ENCODE measurements at places on chromosomes 12 and 14.
A peak's percentile ranks its signal among the peaks of the same experiment; 100 is the strongest.

- DNase-seq, result no peak
These were observed 69.1 kb upstream of the DYNC1H1 start for GRCh38 chr14:101895256-101895655.

DNA sequence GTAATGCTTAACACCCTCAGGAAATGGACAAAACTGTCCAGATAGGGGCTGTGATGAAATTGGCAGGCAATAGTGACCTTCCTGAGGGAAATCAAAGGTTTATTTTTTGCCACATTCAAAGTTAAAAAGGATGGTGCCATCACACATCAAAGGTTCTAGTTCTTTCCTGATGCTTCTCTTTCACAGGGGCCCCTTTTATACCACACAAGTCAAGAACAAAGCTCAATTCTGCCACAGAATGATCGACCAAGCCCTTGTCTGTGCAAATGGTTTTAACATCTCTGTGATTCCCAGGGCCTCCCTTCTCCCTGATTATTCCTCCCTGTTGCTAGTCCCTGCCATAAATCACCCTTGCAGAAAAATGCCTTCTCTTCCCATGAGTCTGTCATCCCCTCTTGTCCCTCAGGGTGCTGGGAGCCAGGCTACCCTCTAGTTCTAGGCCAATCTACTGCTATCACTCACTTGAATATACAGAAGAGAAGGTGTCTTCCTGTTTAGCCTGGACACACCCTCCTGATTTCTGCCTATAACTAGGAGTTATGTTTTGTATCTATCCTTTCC, 22.7 kb downstream of the SMCO2 start:
- DNase-seq, result no peak

- no peak for DNase-seq
These were observed 230.1 kb upstream of the PLXNC1 start for GRCh38 chr12:93918262-93918661.

GRCh38 chr12:39352471-39353017, 90.4 kb downstream of the KIF21A start:
- DNase-seq, result no peak

- DNase-seq, result no peak
These were observed 3.0 kb downstream of the ETV6 start for GRCh38 chr12:11652351-11653040.

GRCh38 chr14:104240434-104241157, 102.2 kb downstream of the KIF26A start:
- no peak for DNase-seq

GRCh38 chr12:42201063-42201462, 37.0 kb downstream of the YAF2 start:
- DNase-seq, result no peak

DNA sequence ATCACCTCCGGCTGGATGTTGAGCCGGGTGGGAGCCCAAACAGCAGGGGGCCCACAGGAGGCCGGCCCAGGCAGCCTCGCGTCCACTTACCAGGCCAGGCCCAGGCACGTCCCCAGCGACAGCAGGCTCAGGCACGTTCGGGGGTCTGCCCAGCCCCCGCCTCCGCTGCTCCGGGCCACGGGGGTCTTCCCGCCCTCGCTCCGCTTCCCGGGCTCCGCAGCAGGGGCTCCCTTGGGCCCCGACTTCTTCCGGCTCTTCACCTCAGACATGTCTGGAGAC, 216 bp downstream of the IKBIP start:
- no peak for DNase-seq

GRCh38 chr14:99777951-99778350, 15.3 kb upstream of the EML1 start:
- DNase-seq, result no peak

- DNase-seq, result peak; percentile 36
These were observed 3.7 kb downstream of the GPR132 start for GRCh38 chr14:105061428-105062047.

DNA sequence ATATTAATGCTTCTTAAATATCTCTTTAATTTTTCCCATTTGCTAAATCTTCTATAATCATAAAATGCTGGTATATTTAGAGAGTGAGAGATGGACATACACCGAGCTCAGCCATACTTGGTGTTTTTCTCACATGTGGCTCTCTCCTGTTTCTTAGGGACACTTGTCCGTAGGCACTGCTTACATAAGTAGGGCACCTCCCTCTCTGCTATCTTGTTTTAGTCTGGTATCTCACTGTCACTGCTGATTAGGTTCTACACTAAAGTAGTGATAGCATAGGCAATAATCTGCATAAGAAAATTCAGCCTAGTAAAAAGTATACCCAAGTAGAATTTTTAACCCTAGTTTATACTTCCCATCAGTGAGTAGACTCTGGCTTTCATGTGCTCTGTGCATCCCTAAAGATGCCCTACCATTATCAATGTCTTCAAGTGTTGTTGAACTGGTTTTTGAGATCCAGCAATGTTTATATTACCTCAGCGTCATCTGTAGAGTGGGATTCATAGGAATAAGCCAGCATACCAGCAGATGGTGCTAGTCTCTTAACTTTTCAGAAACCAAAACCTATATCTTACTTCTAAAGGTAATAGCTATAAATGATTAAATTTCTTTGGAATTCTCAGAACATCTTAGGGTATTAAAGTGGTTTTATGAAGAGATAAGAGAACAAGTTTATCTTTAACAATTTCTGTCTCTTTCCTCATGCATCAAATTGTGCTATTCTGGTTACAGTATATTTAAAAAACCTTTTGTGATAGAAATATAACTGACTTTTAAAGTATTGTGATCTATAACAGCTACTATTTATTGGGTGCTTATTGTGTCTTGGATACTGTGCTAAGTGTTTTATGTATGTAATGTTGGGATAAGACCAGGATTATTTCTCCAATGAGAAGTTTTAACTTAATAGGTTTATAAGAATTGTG, 32.9 kb downstream of the ARID2 start:
- DNase-seq, result no peak

DNA sequence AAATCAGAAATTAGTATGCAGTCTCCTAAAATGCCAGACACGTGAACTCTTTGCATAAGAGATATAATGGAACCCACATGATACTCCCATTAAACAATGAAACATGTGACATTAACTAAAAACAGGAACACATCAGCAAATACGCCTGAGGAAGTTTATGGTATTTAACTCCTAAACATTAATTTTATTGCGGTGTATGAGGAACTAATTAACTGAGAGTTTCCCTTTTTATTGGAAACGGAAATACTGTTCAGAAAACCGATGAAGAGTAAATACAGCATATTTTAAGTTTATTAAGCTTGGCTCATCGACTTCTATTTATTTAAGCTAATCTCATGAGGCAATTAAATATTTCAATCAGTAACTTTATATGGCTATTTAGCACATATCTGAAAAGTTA, 290.3 kb downstream of the SOX5 start:
- no peak for DNase-seq

DNA sequence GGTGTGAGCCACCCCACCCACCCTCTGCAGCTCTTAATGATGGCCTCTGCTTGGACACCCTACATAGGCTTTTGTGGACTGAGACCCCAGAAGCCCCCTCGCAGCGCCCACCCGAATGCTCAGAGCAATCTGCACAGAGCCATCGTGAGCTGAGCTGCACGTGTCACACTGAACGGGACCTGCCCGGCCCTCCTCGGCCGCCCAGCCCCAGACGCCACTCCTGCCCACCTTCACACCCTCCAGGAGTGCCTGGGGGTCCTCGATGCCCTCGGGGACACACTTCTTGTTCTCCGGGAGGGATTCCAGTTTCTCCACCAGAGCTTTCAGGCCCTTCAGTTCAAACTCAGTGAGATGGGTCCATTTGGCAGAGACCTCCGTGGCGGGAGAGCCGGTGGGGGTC, 71.5 kb downstream of the KDM2B start:
- no peak for DNase-seq

- DNase-seq, result no peak
These were observed 291.8 kb downstream of the ETNK1 start for GRCh38 chr12:22916815-22917214.

DNA sequence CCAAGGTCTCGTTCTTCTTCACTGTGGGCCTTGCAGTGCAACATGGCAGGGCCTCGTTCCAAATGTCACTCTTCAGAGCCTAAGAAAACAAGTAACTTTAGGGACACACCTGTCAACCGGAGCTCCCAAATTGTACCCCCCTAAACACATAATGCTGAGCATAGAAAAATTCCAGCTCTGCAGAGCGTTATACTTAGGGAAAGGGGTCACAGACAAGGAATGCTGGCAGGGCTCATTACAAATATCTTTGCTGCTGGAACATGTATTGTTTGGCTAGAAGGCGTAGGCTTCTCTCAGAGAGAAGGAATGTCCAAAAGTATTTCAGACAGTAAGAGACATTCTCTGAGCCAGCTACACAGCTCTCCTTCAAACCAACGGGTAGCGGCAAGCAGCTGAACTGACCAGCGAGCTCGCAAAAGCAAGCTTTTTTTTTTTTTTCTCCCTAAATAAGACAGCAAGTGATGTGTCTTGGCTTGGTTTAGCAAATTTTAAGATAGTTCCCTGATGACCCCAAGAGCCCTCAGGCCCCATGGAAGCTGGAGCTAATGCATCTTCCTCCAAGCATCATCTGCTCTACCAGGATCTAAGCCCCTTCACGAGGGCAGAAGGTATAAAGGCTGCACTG, 24.5 kb downstream of the SSH1 start:
- no peak for DNase-seq

DNA sequence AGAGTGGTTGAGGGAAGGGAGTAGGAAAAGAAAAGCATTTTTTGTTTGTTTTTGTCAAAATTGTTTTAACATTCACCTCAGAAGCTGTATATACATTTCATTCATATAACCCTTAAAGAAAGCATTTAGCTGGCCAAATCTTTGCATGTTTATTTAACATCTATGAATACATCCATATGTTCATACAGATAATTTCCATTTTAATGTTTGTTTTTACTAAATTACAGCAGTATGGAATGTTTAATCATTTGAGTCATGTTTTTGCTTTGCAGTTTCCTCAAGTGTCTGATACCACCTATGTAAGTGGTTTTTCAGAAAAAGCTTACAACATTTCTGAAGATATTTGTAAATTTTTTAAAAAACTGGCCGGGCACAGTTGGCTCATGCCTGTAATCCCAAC, 84.3 kb upstream of the ATF1 start:
- DNase-seq, result no peak

- DNase-seq, result no peak
These were observed 251.5 kb downstream of the RMST start for GRCh38 chr12:97714107-97714563.

DNA sequence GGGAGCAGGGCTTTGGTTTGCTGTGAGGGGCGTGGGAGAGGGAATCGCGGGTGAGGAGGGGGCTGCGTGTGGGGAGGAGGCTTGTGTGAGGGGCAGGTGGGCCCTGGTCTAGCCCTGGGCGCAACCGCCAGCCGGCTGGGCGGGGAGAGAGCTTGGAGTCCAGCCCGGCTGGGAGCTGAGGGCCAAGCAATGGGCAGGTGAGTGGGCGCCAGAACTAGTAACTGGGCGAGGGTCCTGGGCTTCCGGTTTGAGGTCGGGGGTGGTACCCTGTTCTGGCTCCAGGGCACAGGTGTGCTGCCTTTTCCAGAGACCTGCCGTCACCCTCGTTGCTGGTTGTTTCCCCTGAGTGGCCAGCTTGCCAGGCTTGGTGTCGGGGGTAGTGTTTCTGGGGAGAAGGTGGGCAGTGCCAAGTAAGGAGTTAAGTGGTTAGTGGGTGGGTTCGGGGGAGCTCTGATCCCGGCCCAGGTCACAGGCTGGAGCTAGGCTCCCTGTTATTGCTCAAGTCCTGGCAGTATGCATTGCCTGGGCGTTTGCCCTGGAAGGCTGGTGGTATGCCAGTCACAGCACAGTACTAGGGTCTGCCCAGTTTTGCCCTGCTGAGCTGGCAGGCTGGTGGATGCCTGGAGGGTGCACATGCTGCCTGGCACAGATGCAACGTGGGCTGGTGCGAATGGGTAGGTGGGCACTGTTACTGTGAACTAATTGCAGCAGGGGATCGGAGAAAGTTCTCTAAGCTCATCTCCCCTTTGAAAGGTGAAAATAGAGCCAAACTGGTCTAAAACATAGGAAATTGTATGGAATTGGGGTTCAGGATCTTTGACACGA, 683 bp downstream of the CIPC start:
- DNase-seq, result no peak

GRCh38 chr12:47993491-47993890, 10.8 kb downstream of the COL2A1 start:
- DNase-seq, result no peak

DNA sequence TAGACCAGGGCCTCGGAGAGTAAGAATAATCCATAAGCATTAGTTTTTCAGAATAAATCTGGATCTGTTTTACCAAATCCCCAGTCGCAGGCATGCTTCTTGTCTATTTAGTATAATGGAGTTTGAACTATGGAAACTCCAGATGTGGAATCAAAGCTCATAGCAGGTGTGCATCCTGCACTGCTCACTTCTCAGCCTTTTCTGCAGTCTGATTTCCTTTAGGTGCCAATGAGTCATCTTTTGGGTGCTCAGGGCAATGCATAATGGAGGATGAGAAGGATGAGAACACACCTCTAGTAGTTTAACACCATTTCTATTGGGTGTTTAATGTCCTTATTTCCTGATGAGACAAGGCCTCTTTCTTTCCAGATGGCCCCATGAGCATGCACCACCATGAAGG, 961.2 kb downstream of the TMEM121 start:
- no peak for DNase-seq

DNA sequence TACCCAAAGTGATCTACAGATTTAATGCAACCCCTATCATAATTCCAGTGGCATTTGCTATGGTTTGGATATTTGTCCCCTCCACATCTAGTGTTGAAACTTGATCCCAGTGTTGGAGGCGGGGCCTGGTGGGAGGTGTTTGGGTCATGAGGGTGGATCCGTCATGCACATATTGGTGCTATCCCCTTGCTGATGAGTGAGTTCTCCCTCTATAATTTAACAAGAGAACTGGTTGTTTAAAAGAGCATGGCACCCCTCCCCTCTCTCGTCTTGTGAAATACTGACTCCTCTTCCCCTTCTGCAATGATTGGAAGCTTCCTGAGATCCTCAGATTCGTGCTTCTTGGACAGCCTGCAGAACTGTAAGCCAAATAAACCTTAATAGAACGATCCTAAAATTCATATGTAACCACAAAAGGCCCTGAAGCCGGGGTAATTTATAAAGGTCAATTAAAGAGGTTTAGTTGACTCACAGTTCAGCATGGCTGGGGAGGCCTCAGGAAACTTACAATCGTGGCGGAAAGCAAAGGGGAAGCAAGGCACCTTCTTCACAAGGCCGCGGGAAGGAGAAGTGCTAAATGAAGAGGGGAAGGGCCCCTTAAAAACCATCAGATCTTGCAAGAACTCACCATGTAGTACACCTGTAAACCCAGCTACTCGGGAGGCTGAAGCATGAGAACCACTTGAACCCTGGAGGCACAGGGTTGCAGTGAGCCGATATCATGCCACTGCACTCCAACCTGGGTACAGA, 41.2 kb downstream of the SLC39A9 start:
- no peak for DNase-seq

DNA sequence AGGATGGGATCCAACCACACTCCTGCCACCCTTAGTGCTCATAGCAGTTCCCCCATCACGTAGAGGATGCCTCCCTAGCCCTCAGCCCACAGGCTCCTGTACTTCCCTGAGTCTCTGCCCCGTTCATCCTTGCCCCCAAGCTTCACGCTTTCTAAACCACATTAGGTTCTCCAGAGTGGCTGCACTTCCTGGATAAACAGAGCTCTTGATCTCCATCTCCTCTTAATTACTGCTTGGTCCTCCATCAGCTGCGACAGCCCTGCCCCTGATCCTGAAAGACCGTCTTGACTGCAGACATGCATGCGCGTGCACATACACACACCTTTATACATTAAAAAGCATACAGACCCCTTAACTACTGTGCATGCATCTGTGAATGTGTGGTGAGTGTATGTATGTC, 530.0 kb downstream of the BCL11B start:
- DNase-seq, result no peak

- no peak for DNase-seq
These were observed 11.6 kb upstream of the CLEC1A start for GRCh38 chr12:10110256-10110844.

All from stimulated activated CD8-positive, alpha-beta memory T cell treated with anti-CD3 and anti-CD28 coated beads, Interleukin-7, amount 100 ng/mL, for 24 hours (primary cell).